ENCODE measurements at places on chromosomes 6 and 20.

DNA sequence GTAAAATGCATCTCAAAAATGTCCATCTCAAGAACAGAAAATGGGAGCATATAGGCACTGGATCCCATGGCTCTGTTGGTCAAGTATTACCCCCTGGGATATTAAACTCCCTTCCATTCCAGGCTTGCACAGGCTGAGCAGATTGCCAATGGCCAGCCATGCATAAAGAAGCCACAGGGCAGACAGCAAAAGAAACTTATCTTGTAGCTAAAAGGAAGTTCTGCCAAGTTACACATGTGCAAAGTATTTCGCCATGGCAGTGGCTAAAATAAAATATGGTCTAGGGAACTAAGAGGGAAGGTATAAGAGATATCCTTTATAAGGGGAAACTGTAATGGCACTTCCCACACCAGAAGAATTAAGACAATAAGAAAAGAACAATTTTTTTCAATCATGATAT lies 415.6 kb upstream of the BTBD3 start:
- no peak for DNase-seq

DNA sequence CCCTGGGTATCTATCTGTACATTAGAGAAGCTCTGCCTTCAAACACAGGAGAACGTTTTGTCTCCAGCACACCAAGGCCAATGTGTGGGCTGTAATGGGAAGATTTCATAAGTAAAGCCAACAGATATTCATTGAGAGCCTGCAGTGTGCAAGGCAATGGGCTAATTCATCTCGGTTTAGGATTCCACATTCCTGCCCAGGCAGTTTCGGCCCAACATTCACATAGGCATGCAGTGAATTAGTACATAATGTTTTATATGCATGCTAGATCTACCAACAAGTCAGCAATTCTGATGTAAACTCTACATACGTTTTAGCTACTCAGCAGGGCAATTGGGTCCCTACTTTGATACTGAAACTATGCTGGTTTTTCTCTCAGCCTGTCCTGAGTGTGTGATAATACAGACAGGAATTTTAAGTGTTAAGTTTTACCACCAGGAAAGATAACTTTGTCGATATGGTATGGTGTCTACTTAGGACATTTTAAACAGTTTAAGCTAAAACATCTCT lies 46.9 kb upstream of the NAA20 start:
- DNase-seq, result no peak

DNA sequence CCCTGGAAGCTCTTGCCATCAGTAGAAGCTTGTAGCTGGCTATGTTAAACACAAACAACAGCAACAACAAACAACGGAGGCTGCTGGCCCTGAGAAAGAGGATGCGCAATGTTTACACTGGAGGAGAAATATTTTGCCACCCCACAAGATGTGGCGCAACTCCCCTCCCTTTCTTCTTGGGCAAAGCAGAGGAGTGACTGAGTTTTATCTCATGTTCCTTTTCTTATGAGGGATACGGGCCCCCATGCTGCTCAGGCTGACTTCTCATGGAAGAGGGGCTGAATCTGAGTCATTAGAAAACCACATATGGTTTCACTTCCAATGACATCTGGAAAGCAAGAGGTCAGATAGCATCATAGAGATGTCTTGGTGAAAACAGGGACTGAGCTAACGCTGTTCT lies 75.9 kb upstream of the HDDC2 start:
- no peak for DNase-seq

- no peak for DNase-seq
Measured at GRCh38 chr6:157070403-157071107, 252.8 kb downstream of the TMEM242 start.

DNA sequence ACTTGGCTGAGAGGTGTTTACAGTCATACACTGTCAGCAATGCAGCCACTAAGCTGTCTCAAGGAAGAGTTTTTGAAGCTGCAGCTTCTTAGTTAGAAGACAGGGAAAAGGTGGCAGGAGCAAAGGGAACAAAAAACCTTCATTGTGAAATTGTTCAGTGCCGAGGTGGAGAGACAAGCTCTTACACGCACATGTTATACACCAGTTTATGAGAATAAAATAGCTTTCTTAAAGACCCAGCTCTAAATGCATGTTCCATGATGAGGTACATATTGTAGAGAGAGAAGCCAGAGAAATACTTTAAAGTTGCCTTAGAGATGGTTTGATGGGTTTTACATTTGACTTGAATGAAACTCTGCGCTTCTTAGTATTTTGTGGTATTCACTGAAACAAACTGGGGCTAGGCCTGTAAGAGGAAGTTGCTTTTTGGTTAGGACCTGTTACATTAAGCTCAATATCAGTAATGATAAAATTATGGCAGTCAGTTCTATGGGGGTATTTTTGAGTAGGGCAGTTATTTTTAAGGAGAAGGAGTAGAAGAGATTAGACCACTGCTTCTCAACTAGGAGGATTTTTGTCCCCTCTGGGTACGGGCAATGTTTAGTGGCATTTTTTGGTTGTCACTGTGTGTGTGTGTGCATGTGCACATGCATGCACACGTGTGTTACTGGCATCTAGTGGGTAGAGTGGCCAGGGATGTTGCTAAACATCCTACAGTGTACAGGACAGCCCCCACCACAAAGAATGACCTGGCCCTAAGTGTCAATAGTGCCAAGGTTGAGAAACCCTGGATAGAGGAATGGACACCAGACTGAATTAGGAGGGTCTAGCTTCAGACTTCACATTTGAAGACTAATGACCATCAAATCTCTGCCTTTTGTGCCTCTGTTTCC lies 9.8 kb downstream of the NEDD9 start:
- DNase-seq, result no peak

GRCh38 chr20:57268399-57269076 lies 2.1 kb upstream of the BMP7 start:
- no peak for DNase-seq

DNA sequence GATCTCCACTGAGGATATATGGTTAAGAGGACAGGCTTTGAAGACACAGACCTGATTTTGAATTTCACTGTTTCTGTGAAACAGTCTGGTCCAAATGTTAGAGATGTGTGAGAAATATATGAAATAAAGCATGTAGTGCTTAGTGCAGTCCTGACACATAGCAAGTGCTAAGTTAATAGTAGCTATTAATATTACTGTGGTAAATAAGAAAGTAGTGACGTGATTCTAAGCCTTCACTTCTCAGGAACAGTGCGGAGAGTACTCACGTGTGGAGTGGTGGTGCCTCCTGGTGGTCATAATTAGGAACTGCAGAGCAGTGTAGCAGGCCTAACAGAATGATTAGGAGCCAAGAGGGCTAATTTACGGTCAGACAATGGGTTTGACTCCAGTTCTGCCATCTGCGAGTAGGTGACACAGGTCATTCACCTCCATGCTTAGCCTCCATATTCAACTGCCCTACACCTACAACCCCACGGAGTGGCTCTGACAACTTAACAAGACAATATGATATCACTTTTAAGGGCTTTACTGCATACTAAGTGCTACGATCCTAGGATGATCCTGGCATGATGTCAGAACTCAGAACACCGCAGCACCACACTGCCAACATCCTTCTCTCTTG lies 106.2 kb downstream of the JPH2 start:
- DNase-seq, result peak; percentile 58

DNA sequence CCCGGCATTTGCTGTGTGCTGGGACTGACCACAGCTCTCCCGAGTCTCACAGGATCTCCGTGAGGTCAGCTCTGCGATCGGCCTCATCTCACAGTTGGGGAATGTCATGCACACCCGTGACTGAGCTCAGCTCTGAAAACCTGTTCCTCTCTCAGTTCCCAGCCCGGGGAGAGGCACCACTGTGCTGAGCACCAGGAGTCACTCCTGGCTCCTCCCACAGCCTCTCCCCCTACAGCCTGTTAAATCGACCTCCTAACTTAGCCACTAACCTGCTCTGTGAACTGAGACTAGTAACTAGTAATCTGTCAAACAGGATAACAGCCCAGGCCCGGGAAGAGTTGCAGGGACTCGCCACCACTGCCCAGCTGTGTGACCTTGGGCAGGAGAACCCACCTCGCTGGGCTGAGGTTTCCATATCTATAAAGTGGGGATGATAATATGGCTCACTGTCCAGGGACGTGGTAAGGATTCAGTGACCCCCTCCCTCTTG lies 20.1 kb upstream of the NOL4L start:
- DNase-seq, result no peak

- no peak for DNase-seq
Measured at GRCh38 chr6:148674306-148674705, 72.5 kb upstream of the UST start.

- DNase-seq, result no peak
Measured at GRCh38 chr6:131688286-131688685, 12.9 kb downstream of the OR2A4 start.

DNA sequence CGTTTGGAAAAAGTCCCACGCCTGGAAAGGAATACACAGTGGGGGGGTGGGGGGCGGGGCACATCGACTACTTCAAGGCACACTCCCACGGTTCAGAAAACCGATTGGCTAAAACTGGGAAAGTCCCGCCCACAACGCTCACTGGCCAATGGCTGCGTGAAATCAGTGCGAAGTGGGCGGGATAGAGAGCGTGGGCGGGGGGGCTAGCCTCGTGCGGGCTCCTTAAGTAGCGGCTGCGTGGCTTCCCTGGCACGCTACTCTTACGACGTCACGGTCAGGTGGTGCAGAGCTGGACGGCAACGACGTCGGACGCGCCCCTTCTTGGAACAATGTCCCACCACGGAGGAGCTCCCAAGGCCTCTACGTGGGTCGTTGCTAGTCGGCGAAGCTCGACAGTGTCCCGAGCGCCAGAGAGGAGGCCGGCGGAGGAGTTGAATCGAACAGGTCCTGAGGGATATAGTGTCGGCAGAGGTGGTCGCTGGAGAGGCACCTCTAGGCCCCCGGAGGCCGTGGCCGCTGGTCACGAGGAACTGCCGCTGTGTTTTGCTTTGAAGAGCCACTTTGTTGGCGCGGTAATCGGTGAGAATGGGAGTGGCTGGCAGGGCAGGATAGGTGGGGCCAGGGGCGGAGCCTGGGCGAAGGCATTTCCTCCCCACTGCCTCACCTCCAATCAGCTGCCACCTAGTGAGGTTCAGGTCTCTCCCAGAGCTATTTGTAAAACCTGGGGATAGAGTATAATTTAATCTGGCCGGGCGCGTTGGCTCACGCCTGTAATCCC lies at the start of gene DDX43:
Gene DDX43, plus strand, starts transcription at position 252 of the 778 bp plus-strand sequence. Its CDS starts 78 bp downstream, at position 330.
- DNase-seq, result no peak

GRCh38 chr6:27273783-27274182 lies 26.3 kb downstream of the PRSS16 start:
- no peak for DNase-seq

DNA sequence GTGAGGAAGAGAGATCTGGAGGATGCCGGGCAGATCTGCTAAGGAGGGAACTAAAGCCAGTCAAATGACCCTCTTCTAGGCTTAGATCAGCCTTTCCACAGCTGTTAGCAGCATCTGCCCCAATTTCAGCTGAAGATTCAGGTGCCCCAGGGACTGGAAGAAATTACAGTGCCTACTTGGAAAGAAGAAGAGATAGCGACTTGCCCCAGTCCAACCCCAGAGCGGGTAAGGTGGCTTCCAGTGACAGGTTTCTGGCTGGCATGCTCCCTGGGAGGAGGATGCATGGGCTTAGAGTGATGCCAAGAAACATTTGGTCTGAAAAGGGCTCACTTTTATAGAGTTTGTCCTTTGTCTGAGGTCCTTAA lies 620 bp downstream of the TJAP1 start:
- no peak for DNase-seq

DNA sequence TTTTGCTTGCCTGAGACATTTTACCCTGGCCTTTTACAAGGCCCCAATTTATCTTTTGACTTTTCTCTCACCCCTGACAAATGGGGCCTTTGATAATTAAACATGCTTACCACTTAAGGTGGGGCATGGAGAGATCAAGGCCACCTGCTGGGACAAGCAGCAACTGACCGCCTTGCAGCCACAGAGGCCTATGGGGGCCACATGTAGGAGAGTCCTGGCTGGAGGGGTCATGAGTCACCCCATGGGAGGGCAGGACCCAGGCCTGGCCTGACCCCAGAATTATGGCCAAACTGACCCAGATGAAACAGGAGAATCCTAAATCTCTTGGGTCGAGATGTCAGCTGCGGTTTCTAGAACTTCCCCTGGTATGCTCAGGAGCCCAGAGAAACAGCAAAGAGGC lies 8.5 kb upstream of the OCSTAMP start:
- DNase-seq, result no peak
